ENCODE measurements at places on chromosomes 16 and 17.

DNA sequence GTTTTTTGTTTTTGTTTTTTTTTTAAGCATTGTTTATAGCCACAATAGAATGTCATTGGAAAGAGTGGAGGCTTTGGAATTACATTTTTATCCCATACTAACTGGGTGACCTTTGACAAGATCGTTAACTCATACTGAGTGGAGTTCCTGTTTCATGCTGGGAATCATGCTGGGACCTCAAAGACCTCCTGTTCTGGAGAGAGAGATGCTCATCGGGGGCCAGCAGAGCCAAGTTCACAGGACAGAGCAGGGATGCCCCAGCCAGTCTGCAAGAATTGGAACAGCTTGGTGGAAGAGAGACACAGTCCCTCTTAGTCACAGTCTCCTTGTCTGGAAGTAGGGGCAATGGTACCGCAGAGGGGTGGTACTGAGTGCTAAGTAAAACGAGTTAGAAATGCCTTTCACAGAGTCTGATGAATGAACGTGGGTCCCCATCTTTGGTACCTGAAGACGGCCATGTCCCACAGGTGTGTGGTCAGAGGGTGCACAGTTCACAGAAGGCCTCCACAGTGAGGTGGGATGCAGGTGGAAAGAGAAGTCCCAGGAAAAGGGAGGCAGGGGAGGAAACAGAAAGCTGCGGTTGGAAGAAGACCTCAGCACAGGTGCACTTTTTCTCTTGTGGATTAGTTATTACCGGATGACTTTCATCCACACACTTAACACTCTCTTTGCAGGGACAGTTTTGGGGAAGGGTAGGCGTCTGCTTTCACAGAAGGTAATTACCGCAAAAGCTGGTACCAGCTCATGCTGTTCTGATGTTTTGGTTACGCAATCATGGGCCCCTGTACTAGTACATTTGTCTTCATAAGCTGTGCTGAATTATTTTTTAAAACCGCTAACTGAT lies 147.8 kb downstream of the PRKCA start:
- DNase-seq = no peak

DNA sequence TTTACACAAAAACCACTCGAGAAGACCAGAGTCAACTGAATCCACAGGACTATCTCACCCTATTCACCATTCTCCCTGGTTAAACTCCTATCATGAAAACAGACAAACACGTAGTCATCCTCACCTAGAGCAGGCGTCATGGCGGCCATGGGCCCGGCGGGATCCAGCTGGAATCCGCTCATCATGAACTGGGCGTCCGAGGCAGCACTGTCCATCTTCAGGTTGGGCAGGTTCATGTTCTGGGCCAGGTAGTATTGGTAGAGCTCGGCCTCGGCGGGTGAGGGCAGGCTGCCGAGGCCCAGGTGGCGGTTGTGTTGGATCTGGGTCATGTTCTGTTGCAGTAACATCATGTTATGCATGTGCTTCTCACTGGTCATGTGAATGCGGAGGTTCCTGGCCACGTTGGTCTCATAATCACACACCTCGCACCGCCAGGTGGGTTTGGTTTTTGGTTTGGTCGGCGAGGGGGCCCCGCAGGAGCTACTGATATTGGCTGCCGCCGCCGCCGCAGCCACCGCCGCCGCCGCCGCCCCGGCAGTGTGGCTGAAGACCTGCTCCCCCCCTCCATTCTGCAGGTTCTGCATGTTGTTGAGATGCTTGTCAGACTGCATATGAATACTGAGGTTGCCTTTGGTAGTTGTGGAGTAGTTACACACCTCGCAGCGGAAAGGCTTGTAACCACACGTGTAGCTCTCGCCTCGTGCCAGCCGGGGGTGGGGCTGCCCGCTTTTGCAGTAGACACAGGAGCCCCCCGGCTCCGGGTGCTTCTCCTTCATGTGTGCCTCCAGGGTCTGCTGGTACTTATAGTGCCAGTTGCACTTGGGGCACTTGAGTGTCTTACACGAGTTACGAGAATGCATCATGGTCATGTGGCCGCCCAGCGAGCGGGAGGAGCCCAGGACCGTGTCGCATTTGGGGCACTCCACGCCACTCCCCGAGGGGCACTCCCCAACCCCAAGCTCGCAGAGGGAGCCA lies 90.3 kb downstream of the ZFHX3 start:
- no peak for DNase-seq

DNA sequence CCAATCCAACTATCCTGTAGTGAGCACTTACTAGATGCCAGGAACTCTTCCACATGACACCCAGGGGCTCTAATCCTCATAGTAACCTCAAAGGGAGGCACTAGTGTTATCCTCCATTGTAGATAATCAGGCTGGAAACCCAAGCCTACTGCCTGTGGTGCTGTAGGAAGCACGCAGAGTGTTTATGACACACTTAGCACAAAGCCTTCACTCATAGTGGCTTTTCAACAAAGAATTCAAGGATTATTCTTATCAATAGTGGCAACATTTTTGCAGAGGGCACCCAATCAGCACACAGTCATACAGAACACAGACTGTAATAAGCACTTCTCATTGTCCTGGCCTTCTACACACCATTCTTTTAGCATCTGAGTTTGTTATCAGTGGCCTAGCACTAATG lies 18.5 kb upstream of the SOX9 start:
- DNase-seq = no peak

DNA sequence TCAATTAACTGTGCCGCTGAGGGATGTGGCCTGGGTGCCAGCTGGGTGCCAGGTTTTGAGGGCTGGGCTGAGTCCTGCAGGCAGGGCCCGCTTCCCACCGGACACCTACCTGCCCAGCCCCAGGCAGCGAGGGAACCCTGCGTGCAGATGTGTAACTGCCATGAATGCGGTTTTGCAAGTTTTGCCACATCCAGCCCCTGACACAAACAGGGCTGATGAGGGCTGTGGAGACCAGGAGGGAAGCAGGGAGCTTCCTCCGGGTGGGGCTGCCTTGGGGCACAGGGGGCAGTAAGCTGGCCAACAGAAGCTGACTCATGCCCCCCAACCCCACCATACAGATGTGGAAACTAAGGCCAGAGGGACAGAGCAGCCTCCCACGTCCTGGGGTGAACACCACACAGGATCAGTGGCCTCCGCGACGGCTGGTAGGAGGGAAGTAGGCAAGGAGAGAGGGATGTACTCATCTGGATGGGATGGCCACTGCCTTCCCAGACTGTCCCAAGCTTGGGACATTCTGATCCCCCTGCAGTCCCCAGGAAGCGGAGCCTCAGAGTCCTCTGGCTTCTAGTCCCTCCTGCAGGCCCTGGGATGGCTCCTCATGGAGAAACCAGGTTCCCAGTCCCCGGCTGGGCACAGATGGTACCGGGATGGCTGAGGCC lies 1.6 kb downstream of the UBALD1 start:
- DNase-seq = no peak

GRCh38 chr17:69761767-69762321 lies 313.2 kb upstream of the KCNJ16 start:
- no peak for DNase-seq

All from activated B cell treated with CpG ODN at 0.5 μM for 24 hours (primary cell).